ENCODE measurements at places on chromosomes 1 and 21.

- DNase-seq = no peak
Measured at GRCh38 chr1:112257043-112257835, 138.8 kb upstream of the CTTNBP2NL start.

GRCh38 chr21:36193200-36193599 is 36.6 kb downstream of the DOP1B start:
- DNase-seq = no peak

DNA sequence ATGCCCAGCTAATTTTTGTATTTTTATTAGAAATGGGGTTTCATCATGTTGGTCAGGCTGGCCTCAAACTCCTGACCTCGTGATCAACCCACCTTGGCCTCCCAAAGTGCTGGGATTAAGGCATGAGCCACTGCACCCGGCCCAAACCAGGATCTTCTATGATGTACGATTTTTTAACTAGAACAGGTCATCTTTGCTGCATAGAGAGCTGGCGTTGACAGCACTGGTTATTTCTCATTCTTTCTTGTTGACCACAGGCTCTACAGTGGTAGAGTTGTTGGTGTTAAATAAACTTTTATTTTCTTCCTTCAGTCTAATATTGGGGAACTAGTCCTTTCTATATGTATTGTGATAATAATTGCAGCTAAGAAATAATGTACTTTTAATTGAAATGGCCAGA is 3.8 kb upstream of the MAB21L3 start:
- no peak for DNase-seq

DNA sequence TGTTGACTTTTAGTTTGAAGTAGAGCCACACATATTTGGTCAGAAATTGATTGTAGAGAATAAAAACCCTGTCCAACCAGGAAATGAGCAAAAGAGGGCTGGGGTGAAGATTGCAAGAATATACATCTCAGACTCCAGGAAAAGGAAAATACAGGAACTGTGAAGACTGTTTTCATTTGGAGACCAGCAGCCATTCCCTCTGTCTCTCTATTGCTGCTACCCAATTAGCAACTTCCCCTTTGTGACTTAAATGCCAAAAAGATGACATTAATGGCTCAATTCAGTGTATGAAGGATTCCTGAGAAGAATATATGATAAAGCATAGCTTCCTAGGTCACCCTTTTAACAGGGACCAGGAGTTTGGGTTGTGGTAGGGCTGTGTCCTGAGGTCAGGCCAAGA is 31.6 kb upstream of the CEP350 start:
- DNase-seq = no peak

DNA sequence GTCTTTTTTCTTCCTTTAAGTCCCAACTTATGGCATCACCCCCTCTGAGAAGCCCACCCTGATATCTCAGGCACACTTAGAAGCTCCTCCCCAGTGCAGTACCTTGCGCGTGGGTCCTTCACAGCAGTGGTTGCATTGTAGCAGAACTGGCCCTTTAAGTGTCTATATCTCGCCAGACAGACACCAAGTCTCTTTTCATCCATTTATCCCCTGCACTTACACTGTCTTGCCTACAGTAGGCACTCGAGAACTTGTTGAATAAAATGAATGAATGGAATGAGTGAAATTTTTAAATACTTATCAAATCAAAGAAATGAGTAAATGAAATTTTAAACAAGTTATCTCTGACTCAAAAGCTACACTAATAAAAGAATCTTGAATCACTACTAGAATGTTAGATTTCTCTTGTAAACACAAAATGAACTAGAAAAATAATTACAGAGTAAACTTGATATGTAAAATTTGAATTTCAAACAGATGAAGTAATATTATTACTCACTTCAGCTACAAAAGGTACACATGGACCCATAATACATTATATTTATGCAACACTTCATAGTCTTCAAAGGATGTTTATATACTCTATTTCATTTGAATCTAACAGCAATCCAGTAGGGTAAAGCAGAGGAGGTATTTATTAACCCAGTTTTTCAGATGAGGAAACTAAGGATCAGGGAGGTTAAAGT is 54.7 kb upstream of the MAN1A2 start:
- peak; percentile 49 for DNase-seq

GRCh38 chr1:221308534-221309511 is 429.6 kb downstream of the HLX start:
- DNase-seq = no peak

DNA sequence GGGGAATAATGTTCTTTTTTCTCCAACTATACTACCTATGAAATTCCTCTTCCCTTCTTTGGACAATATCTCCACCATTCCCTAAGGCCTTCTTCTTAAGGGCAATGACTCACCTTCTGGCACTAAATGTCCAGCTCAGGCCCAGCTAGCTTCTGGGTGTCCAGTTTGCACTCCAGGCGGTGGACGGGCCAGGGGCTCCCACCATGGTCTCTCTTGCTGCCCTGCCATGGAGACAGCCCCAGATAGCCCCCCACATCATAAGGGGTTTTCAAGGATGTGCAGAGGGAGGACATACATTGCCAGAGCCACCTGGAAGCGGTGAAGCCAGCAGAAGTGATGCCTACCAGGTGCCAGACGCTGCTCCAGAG is 43.8 kb downstream of the C1orf198 start:
- no peak for DNase-seq

DNA sequence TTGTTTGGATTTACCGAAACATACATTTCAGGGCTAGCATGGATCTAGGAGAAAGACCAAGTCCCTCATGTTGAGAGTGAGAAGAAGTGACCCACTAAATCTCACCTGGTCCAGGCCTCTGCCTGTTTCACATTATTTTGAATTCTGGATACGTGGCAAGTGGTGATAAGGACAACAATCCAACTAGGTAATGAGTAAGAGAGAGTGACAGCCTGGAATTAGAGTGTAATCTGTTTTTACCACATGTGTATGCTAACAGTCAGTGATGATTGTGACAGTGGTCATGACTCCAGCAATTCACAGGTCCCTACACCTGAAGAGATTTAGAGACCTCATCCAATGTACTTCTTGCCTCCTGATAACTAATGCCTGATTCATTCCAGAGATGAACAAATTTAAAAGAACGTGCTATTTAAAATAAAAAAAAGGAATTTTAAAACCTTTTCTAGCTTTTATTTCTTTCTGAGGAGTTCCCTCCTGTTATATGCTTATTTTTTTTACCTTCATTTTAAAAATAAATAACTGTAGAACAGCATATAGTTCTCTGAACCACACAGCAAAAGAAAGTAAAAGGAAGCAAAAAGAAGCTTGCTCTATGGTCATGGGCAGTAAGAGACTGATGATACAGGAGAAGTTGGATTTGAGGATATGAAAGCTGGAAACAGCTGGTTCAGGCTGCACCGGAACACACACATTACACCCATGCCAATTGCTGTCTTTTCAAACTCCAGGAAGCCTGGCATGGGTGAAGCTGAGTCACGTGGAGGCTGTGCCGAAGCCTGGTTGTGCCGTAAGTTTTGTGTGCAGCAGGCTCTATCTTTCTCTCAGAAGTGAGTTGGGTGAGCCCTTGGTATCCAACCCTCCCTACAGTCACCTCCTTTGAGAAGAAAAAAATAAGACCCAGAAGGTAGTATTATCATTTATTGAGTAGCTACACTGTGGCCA is 14.7 kb downstream of the C1orf116 start:
- no peak for DNase-seq

- DNase-seq = no peak
Measured at GRCh38 chr21:36692114-36692834, 6.6 kb upstream of the SIM2 start.

DNA sequence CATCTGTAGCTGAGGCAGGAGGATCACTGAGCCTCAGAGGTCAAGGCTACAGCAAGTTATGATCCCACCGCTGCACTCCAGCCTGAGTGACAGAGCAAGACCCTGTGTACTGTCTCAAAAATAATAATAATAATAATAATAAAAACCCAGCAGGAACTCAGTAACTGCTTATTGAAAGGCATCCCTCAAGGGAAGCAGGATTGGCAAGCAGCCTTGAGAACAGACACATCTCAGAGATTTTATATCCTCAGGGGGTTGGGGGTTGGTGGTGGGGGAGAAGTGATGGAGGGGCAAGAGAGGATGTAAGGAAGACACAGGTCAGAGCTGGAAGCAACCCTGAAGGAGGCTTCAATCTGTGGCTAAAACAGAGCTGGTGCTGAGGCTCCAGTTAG is 29.6 kb downstream of the GNB1 start:
- DNase-seq = no peak

- peak; percentile 44 for DNase-seq
Measured at GRCh38 chr1:150765296-150765976, at the start of gene CTSS. TSS of gene CTSS (minus strand) at chr1:150765778. CDS start at chr1:150764763, 1,015 bp downstream.

- DNase-seq = no peak
Measured at GRCh38 chr1:44409757-44410156, 4.7 kb downstream of the RNF220 start.

DNA sequence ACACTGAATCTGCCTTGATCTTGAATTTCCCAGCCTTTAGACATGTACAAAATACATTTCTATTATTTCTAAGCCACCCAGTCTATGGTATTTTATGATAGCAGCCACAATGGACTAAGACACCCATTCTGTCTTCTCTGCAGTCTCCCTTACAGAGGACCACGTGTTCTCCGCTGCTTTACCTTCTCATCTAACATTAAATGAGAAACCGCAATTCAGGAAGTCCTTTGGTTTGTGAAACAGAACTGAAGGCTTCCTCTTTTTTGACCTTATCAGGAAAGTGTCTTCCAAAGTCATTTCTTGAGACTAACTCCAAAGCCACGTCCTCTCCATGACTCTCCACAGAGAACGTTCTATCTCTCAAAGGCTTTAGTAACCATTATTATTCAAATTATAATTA is 560.1 kb downstream of the OMA1 start:
- no peak for DNase-seq

GRCh38 chr1:169970114-169970513 is 76.4 kb upstream of the SCYL3 start:
- no peak for DNase-seq

DNA sequence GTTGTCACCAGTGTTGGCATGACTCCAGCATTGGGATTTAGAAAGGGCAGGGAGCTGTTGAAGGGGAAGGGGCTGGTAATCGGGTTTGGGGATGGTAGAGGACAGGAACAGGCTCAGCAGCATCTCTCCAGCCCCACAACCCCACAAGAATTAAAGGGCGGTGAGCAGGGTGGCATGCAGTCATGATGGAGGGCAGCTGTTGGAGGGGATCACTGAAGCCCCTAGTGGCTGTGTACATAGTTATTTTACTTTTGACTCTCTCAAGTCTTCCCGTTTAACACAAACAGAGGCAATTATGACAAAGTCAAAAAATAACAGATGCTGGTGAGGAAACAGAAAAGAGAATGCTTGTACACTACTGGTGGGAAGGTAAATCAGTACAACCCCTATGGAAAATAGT is 213.8 kb downstream of the URB2 start:
- no peak for DNase-seq

GRCh38 chr1:98704474-98704873 is 43.0 kb downstream of the SNX7 start:
- DNase-seq = no peak

- no peak for DNase-seq
Measured at GRCh38 chr1:239025223-239025622, 361.1 kb upstream of the CHRM3 start.

DNA sequence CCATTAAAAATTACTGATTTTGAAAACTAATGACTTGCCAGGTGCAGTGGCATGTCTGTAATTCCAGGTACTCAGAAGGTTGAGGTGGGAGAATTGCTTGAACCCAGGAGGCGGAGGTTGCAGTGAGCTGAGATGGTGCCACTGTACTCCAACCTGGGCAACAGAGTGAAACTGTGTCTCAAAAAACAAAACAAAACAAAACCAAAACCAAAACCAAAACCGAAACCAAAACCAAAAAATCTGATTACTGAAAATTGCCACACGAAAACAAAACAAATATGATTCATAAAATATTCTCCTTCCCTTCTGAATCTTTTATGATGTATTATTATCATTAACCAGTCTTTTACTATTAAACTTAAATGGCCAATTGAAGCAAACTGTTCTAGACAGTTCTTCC is 74.1 kb downstream of the SERINC2 start:
- peak; percentile 50 for DNase-seq

DNA sequence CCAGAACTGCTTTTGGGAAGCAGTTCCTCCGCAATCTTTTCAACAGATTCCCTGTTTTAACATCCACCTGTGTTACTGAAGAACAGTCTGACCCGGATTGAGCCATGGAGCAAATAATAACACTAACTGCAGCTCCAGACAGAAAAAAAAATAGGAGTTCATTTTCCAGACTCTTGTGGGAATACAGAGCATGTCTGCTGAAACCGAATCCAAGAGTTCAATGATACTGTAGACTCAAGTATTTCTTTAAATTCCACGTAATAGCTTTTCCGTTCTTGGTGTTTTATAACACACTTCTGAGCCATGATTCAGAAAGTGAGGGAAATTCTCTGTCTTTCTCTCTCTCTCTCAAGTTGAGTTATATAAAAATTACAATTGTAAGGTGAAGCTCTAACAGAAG is 60.6 kb downstream of the DDAH1 start:
- DNase-seq = no peak

DNA sequence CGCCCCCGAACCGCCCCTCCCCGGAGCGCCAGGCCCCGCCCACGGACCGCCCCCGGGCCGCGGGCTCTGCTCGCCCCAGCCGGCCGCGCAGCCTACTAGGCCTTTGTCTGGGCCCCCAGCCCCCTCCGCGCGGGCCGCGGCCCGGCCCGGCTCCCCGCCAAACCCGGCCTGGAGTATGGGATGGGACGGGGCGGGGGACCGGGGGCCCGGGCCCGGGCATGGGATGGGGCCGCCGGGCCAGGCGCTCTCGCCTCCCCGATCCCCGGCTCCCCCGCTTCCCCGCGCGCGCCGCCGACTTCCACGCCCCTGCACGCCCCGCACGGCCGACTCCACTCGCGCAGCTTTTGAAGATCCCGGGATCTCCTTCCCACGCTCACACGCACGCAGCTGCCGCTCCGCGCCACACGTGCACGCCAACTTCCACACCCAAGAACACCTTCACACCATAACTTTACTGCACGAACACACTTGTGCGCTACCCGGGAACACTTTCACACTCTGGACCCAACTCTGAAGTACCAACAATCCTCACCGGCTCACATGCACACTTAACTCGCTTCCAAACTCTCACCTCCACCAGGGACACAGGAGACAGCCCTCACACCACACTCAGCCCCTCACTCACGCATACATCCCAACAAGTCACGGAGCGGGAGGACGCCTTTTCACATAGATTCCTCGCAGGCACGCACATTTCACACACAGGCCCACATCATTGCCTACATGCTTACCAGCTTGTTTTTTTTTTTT is 437 bp upstream of the HSPG2 start:
- peak; percentile 64 for DNase-seq

GRCh38 chr1:48876330-48876785 is 99.7 kb upstream of the BEND5 start:
- no peak for DNase-seq

- no peak for DNase-seq
Measured at GRCh38 chr1:83990734-83991133, 8.2 kb downstream of the TTLL7 start.

DNA sequence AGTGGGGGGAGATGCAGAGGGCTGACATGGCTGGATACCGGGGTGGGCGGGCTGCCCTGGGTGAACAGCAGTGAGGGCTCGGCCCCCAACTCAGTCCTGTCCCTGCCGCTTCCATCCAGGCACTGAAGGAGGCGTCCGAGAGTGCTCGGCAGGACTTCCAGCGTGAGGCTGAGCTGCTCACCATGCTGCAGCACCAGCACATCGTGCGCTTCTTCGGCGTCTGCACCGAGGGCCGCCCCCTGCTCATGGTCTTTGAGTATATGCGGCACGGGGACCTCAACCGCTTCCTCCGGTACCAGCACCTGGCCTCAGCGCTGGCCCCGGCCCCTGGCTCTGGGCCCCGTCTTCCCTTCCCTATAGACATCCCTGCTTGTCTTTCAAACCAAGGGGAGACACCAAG is 15.6 kb downstream of the NTRK1 start:
- DNase-seq = no peak

Data from CD4-positive, alpha-beta T cell treated with Interleukin-12 subunit alpha and Interleukin-12 subunit beta, for 1 hour (primary cell).